ENCODE measurements at places on chromosomes 12 and 14.

DNA sequence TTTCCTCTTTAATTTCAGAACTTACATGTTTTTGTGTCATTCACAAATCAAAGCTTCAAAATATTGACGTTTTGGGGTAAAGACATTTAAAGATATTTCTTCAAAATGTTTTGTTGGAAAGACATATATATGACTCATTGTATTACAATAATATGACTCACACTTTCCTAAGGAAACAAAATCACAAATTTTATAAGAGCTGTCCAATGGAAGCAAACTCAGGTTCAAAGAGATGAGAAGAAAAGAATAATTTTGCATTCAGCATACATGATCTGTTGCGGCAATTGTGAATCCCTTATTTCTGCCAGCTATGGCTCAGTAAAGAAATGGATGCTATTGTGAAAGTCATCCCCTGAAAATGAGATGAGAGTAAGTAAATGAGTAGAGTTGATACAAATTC, 82.7 kb downstream of the GRIP1 start:
- no peak for DNase-seq

DNA sequence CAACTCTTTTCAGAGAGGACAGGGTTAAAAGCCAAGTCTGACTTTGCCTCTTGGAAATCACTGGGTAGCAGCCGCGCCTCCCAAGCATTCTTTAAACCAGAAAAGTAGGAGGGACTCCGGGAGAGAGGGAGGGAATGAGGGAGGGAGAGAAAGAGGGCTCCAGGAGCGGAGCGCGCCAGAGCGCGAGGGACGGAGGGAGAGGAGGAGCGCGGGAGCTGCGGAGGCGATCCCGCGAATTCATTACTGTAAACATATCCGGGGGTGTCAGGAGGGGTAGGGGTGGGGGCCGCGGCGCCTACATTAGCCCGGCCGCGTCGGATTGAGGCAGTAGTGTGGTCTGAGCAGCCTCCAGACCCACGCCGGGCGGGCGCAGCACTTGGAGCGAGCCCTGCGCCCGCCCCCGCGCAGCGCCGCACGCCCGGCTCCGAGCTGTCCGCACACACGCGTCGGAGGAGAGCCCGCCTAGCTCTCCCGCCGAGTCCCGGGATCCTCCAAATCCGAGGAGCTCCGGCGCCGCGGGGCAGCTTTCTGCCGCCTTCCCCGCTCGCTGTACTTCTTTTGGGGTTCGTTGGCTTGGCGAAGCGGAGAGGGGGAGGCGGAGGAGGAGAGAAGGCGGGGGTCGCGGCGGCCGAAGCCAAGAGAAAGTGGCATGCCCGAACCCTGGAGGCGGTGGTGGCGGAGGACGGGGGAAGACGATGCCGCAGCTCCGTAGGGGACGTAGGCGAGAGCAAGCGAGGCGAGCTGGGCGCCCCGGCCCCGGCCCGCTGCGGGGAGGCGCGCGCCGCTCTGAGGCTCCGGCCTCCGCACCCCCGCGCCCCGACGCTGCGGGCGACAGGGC, 3.3 kb downstream of the FLRT2 start:
- no peak for DNase-seq

- DNase-seq = no peak
Measured at GRCh38 chr14:64868841-64869240, 10.9 kb downstream of the SPTB start.

DNA sequence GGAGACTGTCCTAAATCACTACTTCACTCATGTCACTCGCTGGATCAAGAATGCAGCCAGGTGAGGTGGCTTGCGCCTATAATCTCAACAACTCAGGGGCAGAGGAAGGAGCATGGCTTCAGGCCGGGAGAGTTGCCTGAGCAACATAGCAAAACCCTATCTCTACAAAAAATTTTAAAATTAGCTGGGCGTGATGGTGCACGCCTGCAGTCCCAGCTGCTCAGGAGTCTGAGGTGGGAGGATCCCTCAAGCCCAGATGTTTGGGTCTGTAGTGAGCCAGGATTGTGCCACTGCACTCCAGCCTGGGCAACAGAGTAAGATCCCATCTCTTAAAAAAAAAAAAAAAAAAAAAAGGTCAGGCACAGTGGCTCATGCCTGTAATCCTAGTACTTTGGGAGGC, 5.9 kb downstream of the SMAGP start:
- no peak for DNase-seq

- no peak for DNase-seq
Measured at GRCh38 chr14:60589442-60589841, 59.8 kb downstream of the SIX1 start.

DNA sequence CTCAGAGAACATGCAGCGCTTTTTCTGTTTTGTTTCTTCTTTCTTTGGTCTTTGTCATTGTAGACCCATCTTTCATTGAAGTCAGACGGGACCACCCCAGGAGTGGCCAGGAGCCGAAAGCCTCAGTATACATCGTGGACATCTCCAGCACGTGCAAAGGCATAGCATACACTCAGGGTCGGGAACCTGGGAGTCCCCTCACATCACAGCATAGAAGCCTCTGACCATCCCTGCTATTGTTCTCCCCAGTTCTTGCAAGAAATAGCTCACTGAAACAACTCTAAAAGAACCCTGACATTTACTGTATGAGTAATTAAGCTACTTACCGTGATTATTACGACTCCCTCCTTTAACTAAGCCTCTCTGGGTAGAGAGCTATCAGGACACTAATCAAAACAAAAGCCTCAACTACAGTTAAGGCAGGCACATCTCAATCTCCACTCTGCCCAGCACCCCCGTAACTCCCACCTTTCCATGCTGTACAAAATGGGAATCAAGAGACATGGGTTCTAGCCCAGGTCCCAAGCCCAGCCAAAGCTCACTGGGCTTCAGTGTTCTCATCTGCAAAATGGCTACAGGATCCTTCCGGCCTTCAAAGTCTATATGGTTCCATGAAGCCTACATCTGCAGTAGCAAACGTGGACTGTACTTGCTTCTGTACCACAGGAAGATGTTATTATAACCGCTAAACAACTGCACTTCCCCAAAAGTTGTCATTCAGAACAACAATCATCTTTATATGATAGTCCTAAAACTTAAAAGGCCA, 6.7 kb downstream of the CCDC88C start:
- DNase-seq = no peak

GRCh38 chr14:93719256-93719655, 69.0 kb downstream of the PRIMA1 start:
- no peak for DNase-seq

DNA sequence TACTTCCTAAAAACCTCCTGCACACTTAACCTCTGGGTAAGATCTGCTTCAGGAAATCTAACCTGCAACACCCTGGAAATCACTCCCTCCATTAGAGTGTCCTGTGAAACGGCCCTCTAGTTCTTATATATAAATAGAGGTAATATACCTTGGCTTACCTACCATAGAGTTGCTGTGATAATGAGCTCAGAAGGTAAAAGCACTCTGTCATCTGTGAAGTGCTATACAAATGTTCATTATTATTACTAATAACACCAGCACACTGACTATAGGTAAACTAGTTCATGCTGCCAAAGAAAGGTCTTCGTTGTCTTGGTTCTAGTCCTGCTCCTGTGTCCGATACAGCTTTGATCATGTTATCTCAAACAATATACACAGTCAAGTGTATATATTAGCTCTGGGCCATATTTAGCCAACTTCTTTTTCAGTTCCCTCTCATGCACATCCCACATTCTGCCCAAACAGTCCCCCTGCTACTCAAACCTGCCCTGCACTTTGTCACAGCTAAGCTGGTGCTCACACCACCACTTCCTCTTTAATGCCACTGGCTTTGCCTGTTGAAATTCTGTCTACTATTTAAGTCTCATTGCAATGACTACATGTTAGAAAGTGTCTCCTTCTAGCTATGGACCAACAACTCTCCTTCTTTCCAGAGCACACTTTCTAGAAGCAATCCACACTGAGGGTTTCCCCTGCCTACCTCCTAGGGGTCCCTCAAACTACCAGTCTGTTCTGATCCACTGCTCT, 5.1 kb downstream of the E2F7 start:
- no peak for DNase-seq

- DNase-seq = no peak
Measured at GRCh38 chr14:81478446-81478845, 55.2 kb downstream of the SEL1L start.

DNA sequence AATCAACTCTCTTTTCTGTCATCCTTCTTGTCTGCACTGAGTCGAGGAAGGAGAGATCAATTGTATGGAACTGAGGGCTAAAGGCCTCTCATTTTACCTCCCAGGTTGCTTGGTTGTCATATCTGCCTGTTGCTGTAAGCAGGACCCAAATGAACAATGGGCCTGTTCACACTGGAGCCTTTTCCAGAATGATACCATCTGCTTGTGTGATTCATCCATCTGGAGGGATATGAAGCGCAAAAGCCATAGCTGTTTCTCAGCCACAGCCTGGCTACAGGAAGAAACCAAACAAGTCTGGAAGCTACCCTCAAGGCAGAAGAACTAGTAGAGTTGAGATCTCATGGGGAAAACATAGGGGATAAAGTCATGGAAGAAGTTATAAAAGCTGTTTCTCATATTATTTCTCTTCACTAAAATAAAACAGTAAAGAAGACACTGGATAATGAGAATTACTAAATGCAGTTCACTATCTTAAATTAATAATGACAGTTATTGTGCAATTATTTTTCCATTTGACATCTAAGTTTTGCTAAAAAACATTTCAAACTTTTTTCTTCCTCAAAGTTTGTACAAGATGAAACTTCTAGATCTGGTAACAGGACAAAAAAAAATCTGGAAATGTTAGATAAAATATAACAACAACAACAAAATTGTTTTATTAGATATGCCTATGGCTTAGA, 106.3 kb downstream of the SPTSSA start:
- no peak for DNase-seq

DNA sequence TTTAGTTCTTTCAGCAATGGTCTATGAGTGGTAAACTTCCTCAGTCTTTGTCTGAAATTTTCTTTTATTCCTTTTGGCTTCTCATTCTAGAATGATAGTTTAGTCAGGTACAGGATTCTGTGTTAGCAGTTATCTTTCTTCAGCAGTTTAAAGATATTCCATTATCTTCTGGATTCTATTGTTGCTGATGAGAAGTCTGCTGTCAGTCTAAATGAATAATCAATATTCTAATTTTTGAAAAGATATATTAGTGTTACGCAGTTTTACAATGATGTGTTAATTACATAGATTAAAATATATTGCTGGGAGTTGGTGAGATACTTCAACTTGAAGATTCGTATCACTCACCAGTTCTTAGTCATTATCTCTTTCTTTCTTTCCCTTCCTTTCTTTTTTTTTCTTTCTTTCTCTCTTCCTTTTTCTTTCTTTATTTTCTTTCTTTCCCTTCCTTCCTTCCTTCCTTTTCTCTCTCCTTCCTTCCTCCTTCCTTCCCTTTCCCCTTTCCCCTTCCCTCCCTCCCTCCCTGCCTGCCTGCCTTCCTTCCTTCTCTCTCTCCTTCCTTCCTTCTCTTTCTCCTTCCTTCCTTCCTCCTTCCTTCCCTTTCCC, 17.8 kb downstream of the CACNA1C start:
- DNase-seq = no peak

DNA sequence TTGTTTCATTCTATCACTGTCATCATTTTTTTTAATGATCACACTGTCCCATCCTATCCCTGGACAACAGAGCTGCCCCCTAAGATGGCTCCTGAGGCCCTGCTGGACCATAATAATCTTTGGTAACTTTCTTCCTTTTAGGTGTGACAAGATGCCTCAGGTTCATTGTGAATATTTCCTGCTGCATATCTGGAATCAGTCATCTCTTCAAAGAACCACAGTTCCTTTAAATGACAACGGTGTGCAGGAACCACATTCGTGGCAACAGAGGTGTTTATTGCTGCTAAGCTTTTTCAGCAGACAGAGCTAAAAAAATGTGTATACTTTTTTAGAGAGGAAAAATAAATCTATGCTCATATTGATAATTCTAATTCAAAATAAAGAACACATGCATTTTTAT, 312.9 kb downstream of the MED13L start:
- no peak for DNase-seq

DNA sequence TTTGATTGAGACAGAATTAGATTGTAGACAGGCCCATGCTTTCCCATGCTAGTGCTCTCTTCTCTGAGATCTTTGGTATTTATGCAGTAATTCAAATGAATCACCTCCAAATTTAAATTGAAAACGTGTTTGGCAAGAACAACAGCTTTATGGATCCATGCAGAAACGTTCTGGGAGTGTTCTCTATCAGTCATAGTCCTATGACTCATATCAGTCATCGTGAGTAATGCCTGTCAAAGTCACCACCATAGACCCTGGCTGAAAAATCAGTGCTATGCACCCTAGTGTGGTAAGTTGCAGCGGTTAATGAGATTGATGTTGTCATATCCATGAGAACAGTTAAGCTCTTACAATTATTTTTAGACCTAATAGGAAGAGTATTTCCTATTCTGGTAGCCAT, 90.1 kb upstream of the FOXG1 start:
- no peak for DNase-seq

DNA sequence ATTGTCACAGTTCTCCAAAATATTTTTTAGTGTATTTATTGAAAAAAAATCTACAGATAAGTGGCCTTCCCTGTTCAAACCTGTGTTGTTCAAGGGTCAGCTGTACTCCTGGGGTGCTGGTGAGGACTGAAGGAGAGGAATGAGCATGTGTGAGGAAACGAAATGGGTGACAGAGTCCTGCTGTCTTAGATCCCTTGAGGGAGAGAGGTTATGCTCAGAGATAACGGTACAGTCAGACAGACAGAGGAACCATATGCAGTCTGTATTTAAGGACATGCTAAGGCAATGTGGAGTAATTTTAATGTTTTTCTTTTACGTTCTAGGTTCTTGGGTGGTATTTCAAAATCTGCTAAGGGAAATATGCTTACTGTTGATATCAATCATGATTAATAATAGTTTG, 352.9 kb upstream of the RGS6 start:
- no peak for DNase-seq

DNA sequence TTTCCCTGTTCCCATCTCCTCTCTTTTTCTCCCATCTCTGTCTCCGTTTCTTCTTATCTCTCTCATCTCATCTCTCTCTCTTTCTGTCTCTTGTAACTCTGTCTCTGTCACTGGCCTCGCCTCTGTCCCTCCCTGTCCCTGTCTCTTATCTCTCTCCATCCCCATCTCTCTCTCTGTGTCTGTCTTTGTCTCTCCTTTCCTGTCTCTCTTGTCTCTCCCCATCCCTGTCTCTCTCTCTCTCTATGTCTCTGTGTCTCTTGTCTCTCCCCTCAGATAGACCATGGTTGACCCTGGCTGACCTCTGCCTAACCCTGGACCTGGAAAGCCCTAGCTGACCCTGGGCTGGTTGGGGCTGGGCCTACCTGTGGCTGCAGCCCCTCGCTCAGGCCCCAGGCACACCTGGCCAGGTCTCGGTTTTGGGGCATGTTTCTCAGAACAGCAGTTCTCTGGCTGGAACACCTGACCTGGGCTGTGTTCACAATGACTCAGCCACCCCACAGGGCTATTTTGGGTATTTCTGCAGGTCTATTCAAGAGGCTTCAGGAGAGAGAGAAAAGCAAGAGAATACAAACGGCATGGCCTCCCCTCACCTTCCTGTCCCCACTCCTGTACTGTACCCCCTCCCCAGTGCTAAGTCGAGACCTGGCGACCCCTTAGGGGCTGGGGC, 174.4 kb downstream of the TMEM121 start:
- DNase-seq = no peak
